ENCODE measurements at places on chromosomes 6 and 20. TPM values are rescaled to one million over a fixed set of nuclear protein-coding genes. Genes with fewer than 3 reads are reported as not detected.

Gene MAN1A1
- 7.0 TPM for total RNA-seq

Gene TCF15
- not detected for total RNA-seq

Gene SLC17A3
- total RNA-seq = not detected

Gene BNIP5
- total RNA-seq = not detected

Gene CDS2
- 42.5 TPM for total RNA-seq

Gene C20orf141
- not detected for total RNA-seq

Gene SNRPB2
- 57.6 TPM for total RNA-seq

Gene ZC2HC1B
- not detected for total RNA-seq

Gene ENPP1
- 21.1 TPM for total RNA-seq

Gene COL11A2
- total RNA-seq = 2.7 TPM

Gene DCBLD1
- total RNA-seq = 14.9 TPM

Gene EEF1A2
- total RNA-seq = 0.68 TPM

Gene MEI4
- total RNA-seq = not detected

Gene CEP43
- 16.0 TPM for total RNA-seq

Gene HDDC2
- 51.0 TPM for total RNA-seq

Gene ENPP5
- total RNA-seq = not detected

Gene ANKRD66
- total RNA-seq = not detected

Gene RAD21L1
- total RNA-seq = not detected

Gene UBE2C
- 21.3 TPM for total RNA-seq

Gene VEGFA
- 59.5 TPM for total RNA-seq

Gene SMLR1
- total RNA-seq = not detected

Gene CGA
- not detected for total RNA-seq

Gene CLVS2
- not detected for total RNA-seq

Gene FAM209B
- 0.55 TPM for total RNA-seq

Gene ERVFRD-1
- total RNA-seq = not detected

Gene ETV7
- total RNA-seq = 0.24 TPM

Gene PTPRA
- total RNA-seq = 88.6 TPM

Gene MAS1
- not detected for total RNA-seq

Gene KCNK15
- total RNA-seq = 17.5 TPM

Gene SEL1L2
- total RNA-seq = not detected

Gene HINT3
- 15.0 TPM for total RNA-seq

Gene RIPPLY2
- total RNA-seq = not detected

Gene SLCO4A1
- total RNA-seq = 1.5 TPM

Gene SUPT3H
- total RNA-seq = 13.2 TPM

Data from osteocyte (in vitro differentiated cells).